ENCODE measurements at places on chromosomes 1 and 21. TPM values are rescaled to one million over a fixed set of nuclear protein-coding genes. Genes with fewer than 3 reads are reported as not detected.
A peak's percentile ranks its signal among the peaks of the same experiment; 100 is the strongest.

H6PD gene
- 21.6 TPM for total RNA-seq

GRCh38 chr1:200483491-200484143 is 73.8 kb upstream of the ZNF281 start:
- no peak for DNase-seq

SH2D1B gene
- not detected for total RNA-seq

GRHL3 gene
- total RNA-seq: not detected

DNA sequence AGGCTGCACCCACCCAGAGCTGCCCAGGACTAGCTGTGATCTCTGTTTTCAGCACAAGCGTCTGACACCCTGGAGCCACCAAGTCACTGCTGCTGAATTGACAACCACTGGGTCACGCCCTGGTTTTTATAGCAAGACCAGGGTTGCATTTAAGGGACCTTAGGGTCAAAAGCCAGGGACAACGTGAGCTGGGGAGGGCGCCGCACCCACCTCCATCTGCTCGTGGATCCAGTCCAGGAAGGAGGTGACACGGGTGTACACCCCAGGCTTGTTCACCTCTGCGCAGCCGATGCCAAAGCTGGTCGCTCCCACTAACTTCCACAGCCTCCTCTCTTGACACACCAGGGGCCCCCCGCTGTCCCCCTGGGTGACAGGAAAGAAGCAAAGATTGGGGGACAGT is 9.2 kb upstream of the TFF1 start:
- DNase-seq: no peak

- no peak for DNase-seq
Observed at GRCh38 chr21:42552407-42553336, 39.0 kb downstream of the SLC37A1 start.

- peak; percentile 80 for DNase-seq
Observed at GRCh38 chr1:31944205-31945089, 6.3 kb upstream of the PTP4A2 start.

DNA sequence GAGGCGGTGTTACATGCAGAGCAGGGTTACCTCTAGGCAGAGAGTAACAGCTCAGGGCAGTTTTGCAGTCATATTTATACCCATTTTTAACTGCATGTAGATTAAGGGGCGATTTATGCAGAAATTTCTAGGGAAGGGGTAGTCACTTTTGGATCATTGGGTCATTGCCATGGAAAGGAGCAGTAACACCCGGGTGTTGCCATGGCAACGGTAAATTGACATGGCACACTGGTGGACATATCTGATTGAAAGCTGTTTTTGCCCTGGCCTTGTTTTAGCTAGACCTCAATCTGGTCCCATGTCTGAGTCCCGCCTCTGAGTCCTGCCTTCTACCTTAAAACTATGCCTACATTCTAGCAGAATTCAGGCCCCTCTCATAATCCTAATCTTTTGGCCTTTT is 11.8 kb upstream of the USP1 start:
- DNase-seq: no peak

GRCh38 chr1:170521818-170522217 is 10.1 kb upstream of the GORAB start:
- no peak for DNase-seq
